ENCODE measurements at places on chromosomes 11 and 22. TPM values are rescaled to one million over a fixed set of nuclear protein-coding genes. Genes with fewer than 3 reads are reported as not detected.

GRCh38 chr22:50710221-50710620 lies 27.8 kb upstream of the ACR start:
- no peak for DNase-seq

- no peak for DNase-seq
Observed at GRCh38 chr11:1392561-1392960, 2.8 kb downstream of the BRSK2 start.

The GALNT18 gene
- total RNA-seq, result 0.32 TPM

GRCh38 chr11:6725386-6725896 lies 42.3 kb upstream of the MRPL17 start:
- DNase-seq, result no peak

The CCDC73 gene
- total RNA-seq, result 0.47 TPM

The UNC93B1 gene
- 48.9 TPM for total RNA-seq

DNA sequence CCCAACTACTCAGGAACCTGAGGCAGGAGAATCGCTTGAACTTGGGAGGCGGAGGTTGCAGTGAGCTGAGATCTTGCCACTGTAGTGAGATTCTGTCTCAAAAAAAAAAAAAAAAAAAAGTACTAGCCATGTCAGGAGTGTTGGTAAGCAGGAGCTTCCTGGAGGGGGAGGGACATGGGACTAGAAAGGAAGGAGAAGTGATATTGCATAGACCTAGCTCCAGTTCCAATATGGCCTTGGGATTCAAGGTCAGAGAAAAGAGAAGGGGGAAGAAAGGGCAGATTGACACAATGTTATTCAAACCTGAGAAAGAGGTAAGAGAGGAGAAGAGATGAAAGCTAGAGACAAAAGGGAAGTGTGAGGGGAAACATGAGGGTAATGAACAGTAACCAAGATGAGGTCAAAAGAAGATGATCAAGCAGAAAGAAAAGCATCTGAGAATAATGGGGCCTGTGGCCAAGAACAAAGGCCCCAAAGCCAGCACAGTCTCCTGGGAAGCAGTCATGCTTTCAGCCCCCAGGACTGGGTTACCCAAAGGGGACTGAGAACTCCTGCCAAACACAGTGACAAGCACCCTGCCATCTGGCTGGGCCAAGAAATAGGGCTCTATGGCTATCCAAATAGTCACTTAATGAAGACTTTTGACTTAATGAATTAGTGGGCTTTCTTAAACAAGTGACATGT lies 51.7 kb upstream of the FTH1 start:
- no peak for DNase-seq

The BET1L gene
- 28.8 TPM for total RNA-seq

- no peak for DNase-seq
Observed at GRCh38 chr11:25755918-25756584, 575.9 kb upstream of the ANO3 start.

The SLC36A4 gene
- 6.7 TPM for total RNA-seq

GRCh38 chr22:37218399-37218770 lies 6.1 kb upstream of the SSTR3 start:
- no peak for DNase-seq

GRCh38 chr11:72758690-72759389 lies 6.6 kb upstream of the ARAP1 start:
- no peak for DNase-seq

- no peak for DNase-seq
Observed at GRCh38 chr11:46611526-46612304, 5.3 kb downstream of the HARBI1 start.

GRCh38 chr11:21909145-21909544 lies 283.7 kb upstream of the ANO5 start:
- DNase-seq, result no peak

- no peak for DNase-seq
Observed at GRCh38 chr22:35124691-35125219, 58.8 kb downstream of the ISX start.

DNA sequence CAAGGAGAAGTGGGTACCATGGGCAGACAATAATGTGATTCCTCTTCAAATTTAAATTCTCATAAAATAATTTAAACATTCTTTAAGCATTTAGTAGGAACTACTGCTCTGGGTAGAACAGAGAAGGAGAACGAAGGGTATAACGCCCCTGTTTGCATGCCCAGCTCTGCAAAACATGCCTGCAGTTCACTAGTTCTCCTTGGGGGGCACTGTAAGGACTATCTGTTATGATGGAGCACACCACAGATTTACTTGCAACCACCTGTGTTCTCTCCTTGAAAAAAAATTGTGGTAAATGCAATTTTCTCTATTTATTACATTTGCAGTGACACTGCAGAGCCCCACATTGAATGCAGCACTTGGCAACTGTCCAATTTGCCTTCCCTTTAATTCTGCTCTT lies 100.3 kb downstream of the GUCY1A2 start:
- no peak for DNase-seq

GRCh38 chr11:66227700-66228099 lies 40.7 kb upstream of the RAB1B start:
- DNase-seq, result no peak

The TMPRSS13 gene
- total RNA-seq, result 2.0 TPM

DNA sequence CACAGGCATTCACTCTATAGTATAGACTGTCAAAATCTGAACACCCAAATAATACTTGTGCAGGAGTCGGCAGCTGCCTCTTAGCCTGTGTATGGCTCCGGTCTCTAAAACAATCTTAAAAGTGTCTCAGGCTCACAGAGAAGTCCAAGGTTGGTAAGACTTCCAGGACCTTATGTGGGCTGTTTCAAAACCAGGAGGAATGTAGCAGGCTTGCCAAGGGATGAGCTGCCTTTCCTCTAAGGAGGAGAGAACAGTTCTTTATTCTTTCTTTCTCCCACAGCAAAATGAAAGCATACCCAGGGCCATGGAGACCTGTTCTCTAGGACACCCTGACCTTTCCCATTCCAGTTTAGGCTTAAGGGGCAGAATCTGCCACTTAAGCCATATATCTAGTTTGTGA lies 176.5 kb downstream of the TRPC6 start:
- no peak for DNase-seq

DNA sequence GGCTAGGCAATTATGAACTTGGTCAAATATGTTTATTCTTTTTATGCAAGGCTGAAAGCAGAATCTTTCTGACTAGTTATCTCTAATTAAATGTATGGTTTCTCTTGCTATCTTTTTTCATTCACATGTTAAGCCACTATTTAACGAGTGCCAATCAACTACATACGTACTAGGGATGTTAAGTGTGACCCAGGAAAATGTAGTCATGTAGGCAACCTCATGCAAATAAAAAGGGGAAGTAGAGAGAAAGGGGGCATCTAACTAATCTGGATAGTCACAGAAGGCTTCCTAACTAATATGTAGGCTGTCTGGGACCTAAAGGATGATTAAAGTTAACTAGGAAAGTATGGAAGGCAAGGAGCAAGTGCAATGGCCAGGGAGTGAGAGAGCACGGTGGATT lies 23.5 kb downstream of the TBRG1 start:
- DNase-seq, result no peak

- DNase-seq, result no peak
Observed at GRCh38 chr11:9851366-9851765, 187.5 kb downstream of the SWAP70 start.

GRCh38 chr22:44181033-44181911 lies 547 bp downstream of the PARVG start:
- peak; percentile 84 for DNase-seq

The DEFB131B gene
- not detected for total RNA-seq

GRCh38 chr11:126378763-126379162 lies 23.3 kb downstream of the ST3GAL4 start:
- no peak for DNase-seq

DNA sequence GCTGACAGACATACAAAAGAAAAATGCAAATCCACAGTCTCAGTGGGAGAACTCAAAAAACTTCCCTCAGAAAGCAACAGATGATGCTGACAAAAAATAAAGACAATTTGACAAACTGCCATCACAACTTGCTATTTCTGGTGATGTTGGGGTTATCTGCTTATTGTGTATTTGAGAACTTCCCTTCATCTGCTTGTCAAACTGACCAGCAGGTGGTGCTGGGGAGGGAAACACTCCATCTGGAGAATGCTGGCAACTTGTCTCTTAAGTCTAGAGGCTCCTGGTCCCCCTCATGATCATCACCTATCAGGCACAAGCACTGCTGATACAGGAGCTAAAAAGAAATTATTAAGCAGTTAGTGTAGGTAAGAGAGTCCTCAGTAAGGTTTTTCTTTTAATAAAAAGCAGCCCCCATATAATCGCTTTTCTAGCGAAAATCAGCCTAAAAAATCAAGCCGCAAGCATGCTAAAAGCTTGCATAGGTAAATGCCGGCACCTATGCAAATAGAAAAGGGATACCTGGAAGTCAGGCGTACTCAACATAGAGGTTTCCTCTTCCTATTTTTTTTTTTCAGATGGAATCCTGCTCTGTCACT lies 9.8 kb upstream of the FAM111B start:
- DNase-seq, result peak; percentile 78

DNA sequence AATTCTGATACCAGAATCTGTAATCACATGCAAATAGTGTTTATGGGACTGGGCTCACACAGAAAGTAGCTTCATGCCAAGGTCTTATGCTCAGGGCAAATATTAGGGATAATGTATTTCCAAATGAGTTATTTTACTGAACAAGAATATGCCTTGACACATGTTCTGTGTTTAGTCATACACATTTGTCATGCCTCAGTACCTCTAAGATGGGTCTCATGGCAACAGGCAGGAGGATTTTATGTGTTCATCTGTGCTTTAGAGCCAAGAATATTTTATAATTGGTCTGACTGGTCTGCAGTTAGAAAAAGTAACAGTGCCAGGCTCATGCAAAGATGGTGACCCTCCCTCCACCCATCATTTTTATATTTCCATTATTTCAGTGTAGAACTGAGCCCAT lies 49.1 kb downstream of the JAM3 start:
- DNase-seq, result no peak

- no peak for DNase-seq
Observed at GRCh38 chr22:49413551-49413950, 414.1 kb downstream of the BRD1 start.

- DNase-seq, result peak; percentile 76
Observed at GRCh38 chr11:35083431-35084238, 55.3 kb upstream of the CD44 start.

The SMIM35 gene
- 3.2 TPM for total RNA-seq

The SCO2 gene
- 9.1 TPM for total RNA-seq

GRCh38 chr22:19092725-19093124 lies 29.5 kb downstream of the DGCR2 start:
- DNase-seq, result no peak

The VPREB1 gene
- not detected for total RNA-seq

DNA sequence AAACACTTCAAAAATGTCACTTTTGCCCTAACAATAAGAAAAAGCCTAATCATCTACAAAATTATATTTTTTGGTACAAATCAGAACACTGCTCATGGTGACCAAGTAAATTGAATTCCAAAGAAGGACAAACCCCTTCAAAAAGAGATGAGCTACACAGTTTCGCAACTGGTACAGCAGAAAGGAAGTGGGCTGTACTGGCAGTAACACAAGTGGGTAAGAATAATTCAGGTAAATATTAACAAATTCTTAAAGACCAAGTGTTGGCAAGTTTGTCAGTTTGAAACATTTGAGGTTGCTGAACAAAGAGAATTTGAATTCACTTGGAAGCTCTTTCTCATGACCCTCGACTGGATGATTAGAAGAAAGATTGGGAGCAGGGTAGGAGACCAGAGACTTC lies 35.5 kb downstream of the MSANTD4 start:
- DNase-seq, result no peak

DNA sequence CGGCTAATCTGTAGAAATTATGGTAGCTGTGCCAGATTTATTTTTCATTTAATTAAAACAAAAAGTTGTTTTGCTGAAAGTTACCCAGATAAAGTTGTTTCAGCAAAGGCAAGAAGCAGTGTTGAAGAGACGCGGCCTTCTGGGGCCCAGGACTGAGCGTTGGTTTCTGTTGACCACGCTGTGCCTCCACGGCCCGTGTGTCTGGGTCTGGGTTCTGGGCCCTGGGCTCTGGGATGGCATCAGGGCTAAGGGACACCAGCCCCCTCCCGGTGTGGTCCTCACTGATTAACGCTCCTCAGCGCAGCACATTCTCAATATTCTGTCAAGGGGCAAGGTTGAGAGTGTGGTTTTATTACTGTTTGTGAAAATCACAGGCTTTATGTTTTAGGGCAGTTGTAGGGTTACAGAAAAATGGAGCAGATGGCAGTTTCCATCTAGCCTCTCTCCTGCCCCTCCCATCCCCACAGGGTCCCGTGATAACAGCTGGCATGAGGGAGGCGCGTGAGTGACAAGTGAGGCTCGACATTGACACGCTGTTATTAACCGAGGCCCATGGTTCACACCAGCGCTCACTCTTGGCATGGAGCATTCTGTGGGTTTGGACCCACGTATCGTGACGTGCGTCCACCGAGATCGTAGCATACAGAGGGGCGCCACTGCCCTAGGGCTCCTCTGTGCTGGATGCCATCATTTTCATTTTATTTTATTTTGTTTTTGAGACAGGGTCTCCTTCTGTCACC lies 1231.4 kb downstream of the BRD1 start:
- DNase-seq, result no peak

Measured in activated CD8-positive, alpha-beta memory T cell treated with anti-CD3 and anti-CD28 coated beads, Interleukin-2, amount 10 ng/mL, durations not matched to agents 7 days and 5 days (primary cell).